ENCODE measurements at places on chromosomes 13 and 19. TPM values are rescaled to one million over a fixed set of nuclear protein-coding genes. Genes with fewer than 3 reads are reported as not detected.

Gene EPS8L1
- total RNA-seq = 2.0 TPM

Gene KRTDAP
- total RNA-seq = not detected

Gene ARL11
- total RNA-seq = 1.1 TPM

Gene POSTN
- total RNA-seq = not detected

Gene NPAS1
- 1.1 TPM for total RNA-seq

Gene KISS1R
- total RNA-seq = 4.9 TPM

Gene PCSK4
- 5.5 TPM for total RNA-seq

Gene PGLYRP1
- not detected for total RNA-seq

Gene FARP1
- total RNA-seq = 0.76 TPM

Gene DENND1C
- 107 TPM for total RNA-seq

Gene ACP5
- total RNA-seq = 18.6 TPM

Gene GIPR
- total RNA-seq = 6.9 TPM

Gene PDE4C
- not detected for total RNA-seq

Gene MISP
- 0.16 TPM for total RNA-seq

Gene GFY
- not detected for total RNA-seq

Gene CABP5
- total RNA-seq = not detected

Gene FFAR2
- not detected for total RNA-seq

Gene NUFIP1
- 3.8 TPM for total RNA-seq

Gene CACNG7
- not detected for total RNA-seq

Gene CEACAM20
- not detected for total RNA-seq

Gene ZNF667
- 0.56 TPM for total RNA-seq

Gene RYR1
- 1.1 TPM for total RNA-seq

Gene SPRYD7
- 3.5 TPM for total RNA-seq

Gene FAM216B
- not detected for total RNA-seq

Gene CCDC194
- 2.6 TPM for total RNA-seq

Gene SH2D3A
- 68.8 TPM for total RNA-seq

Gene SNAPC2
- total RNA-seq = 9.0 TPM

Gene PLA2G4C
- 9.5 TPM for total RNA-seq

Gene ZNF155
- total RNA-seq = 12.0 TPM

Gene PNPLA6
- 125 TPM for total RNA-seq

Gene KLK3
- not detected for total RNA-seq

Gene CLASRP
- total RNA-seq = 149 TPM

Gene FAM124A
- 0.09 TPM for total RNA-seq

Gene ZNF69
- total RNA-seq = 7.9 TPM

Gene SPACA4
- not detected for total RNA-seq

Gene SPRY2
- 1.2 TPM for total RNA-seq

Gene PSG2
- not detected for total RNA-seq

Gene NLRP7
- total RNA-seq = not detected

Gene BSG
- 155 TPM for total RNA-seq

Gene LILRB2
- total RNA-seq = not detected

Gene SHISA2
- total RNA-seq = 0.23 TPM

Gene ERICH6B
- not detected for total RNA-seq

Gene KIR2DL4
- total RNA-seq = not detected

Gene GPR183
- total RNA-seq = 122 TPM

Gene TNFSF9
- total RNA-seq = 2.7 TPM

Gene NLRP9
- not detected for total RNA-seq

Gene ZNF284
- total RNA-seq = 2.6 TPM

Gene LHB
- not detected for total RNA-seq
